ENCODE measurements at places on chromosomes 2 and 18.

DNA sequence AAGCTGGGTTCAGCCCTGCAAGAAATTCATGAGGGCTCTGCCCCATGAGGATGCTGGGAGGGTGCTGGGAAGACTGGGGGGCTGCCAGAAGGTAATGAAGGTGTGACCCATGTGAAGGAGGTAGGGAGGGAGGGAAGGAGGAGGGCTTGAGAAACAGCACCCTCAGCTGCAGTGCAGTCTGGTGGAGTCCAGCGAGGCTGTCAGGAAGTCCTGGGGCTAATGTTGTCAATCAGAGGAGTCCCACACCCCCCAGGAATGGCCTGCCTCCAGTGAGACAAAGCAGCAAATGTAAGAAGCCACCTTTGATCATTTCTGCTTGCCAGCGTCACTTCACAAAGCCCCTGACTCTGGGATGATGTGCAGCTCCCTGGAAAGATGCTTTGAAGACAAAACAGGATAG is 248.4 kb downstream of the SH3BP4 start:
- H3K27me3 ChIP-seq = no peaks in the 10 kb centered on the region
- DNase-seq = no peak

DNA sequence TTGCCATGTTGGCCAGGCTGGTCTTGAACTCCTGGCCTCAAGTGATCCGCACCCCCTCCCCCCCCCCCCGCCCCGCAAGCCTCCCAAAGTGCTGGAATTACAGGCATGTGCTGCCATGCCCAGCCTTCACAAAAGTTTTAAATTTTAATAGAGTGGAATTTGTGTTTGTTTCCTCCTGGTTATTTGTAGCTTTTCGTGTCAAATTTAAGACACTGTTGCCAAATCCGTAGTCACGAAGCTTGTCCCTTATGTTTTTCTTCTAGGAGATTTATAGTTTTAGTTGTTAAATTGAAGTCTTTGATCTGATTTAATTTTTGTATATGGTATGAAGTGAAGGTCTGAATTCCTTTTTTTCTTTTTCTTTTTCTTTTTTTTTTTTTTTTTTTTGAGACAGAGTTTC is 14.7 kb downstream of the ZNF236 start:
- H3K27me3 ChIP-seq = no peaks in the 10 kb centered on the region
- no peaks in the 10 kb centered on the region for H3K36me3 ChIP-seq
- no peak overlapping the region for H3K4me3 ChIP-seq
- no peak for DNase-seq
- no peak overlapping the region for H3K27ac ChIP-seq

- H3K36me3 ChIP-seq = no peaks in the 10 kb centered on the region
- H3K4me1 ChIP-seq = no peaks in the 10 kb centered on the region
- H3K4me3 ChIP-seq = no peak overlapping the region
- no peak for DNase-seq
- no peak overlapping the region for H3K27ac ChIP-seq
- H3K27me3 ChIP-seq = no peaks in the 10 kb centered on the region
Measured at GRCh38 chr2:66539452-66539851, 104.5 kb downstream of the MEIS1 start.

DNA sequence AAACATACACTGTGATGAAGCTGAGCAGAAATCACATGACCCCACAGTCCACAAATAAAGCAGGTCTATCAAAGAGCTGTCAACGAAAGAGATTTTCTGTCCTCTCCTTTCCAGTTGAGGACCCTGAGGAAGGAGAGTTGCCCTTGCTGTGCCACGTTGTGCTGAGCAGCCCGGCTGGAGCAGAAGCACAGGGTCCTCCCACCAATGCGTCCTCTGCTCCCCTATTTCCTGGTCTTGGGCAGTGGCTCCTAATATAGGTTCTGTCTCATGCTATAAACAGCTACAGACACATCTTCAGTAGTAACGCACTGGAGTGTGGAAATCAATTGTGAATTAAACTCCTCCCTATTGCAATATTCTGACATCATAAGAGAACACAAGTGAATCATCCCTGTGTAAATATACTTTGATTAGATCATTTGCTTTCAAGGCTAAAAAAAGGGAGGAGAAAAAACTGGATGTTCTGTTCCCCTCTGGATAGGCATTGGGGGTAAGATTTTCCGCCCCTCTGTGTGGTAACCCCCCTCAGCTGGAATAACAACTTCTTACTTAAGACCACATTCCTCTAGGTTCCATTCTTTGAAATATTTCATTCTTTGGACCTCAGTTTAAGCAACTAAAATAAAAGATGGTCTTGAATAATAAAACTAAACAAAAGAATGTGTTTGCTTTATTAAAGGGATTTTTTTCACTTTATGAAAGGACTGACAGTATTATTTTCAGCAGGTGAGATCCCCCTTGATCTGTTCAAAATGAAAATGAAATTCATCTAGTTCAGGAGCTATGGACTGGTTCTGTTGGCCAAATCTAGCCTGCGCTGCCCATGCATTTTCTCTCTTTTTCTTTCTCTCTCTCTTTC is 8.3 kb upstream of the RHOB start:
- H3K36me3 ChIP-seq = no peaks in the 10 kb centered on the region
- no peaks in the 10 kb centered on the region for H3K4me1 ChIP-seq
- DNase-seq = no peak
- H3K27ac ChIP-seq = no peak overlapping the region

- peak overlapping the region; percentile 99 for H3K4me3 ChIP-seq
- H3K36me3 ChIP-seq = peaks cover 1% of the 10 kb centered on the region
- DNase-seq = no peak
- H3K27ac ChIP-seq = no peak overlapping the region
Measured at GRCh38 chr18:3248658-3249359, 1.2 kb downstream of the MYL12A start.

- no peaks in the 10 kb centered on the region for H3K36me3 ChIP-seq
- no peak overlapping the region for H3K4me3 ChIP-seq
- H3K4me1 ChIP-seq = no peaks in the 10 kb centered on the region
- no peaks in the 10 kb centered on the region for H3K27me3 ChIP-seq
- no peak for DNase-seq
Measured at GRCh38 chr2:149954981-149955600, 367.5 kb upstream of the MMADHC start.

DNA sequence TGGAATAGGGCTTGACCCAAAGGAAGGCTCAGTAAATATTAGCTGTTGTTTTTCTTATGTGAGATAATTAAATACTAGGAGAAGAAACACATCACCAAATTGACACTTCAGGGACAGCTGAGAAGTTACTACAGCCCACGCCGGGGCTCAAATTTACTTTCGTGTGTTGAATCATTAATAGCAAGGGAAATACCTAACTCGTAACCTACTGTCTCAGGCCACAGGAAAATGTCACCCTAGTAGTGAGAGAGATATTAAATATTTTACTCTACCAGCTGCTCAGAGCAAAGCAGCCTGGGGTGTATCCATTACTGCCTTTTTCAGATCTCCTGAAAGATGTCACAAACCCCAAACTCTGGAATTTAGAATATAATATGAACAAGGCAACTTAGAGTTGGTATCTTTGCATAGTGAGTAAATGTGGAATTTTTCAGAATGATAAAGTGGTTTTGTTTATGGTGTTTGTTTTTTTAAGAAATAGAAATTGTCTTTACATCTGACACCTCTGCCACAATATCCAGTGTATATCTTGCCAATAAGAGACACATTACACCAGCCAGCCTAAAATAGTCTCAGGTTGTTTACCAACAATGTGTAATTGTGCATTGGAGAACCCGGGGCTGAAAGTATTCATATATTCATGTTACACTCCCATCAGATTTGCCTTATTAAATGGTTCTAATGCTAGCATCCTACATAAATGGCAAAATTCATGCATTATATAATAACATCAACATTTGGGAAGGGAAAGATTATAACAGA is 48.4 kb downstream of the ATP8B1 start:
- no peaks in the 10 kb centered on the region for H3K4me1 ChIP-seq
- DNase-seq = no peak
- H3K4me3 ChIP-seq = no peak overlapping the region
- H3K27ac ChIP-seq = no peak overlapping the region

GRCh38 chr2:18777250-18777812 is 188.0 kb upstream of the NT5C1B start:
- H3K36me3 ChIP-seq = no peaks in the 10 kb centered on the region
- H3K27ac ChIP-seq = no peak overlapping the region
- peaks cover 2% of the 10 kb centered on the region for H3K4me1 ChIP-seq
- no peak overlapping the region for H3K4me3 ChIP-seq

- no peak for DNase-seq
- H3K4me1 ChIP-seq = no peaks in the 10 kb centered on the region
- H3K4me3 ChIP-seq = no peak overlapping the region
- no peak overlapping the region for H3K27ac ChIP-seq
Measured at GRCh38 chr2:152577579-152577978, 139.7 kb downstream of the PRPF40A start.

DNA sequence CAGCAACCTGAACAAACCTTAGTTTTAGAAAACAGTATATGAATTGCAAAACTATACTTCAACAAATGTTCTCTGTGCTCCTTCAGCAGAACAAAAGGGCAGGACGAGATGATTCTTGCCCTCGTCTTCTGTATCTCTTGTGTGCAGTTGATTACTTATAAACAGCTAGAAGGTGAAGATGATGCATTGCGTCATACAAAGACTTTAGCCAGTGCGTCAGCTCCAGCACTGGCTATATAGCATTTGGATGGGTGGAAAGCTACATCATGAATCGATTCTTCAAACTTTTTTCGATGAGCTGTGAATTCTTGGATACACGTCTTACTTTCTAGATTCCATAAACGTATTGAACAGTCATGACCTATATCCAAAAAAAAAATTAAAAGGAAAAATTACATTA is 117.1 kb downstream of the STRN start:
- H3K36me3 ChIP-seq = no peaks in the 10 kb centered on the region
- no peak overlapping the region for H3K27ac ChIP-seq
- H3K4me3 ChIP-seq = no peak overlapping the region
- no peak for DNase-seq

DNA sequence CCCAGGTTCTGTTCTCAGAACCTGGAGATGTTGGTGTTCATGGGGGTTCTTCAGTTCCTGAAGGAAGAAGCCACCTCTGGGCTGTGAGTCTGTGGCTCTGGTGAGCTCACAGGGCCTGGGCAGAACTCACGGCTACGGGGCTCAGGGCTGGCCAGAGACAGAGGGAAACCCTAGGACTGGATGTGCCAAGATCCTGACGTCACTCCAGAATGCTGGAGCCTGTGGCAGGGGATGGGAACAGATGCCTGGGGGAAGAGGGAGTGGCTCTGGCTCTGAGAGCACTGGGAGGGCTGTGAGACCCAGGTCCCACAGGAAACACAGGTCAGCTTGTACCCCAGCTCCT is at the start of gene OTOF:
Gene OTOF, minus strand, starts transcription at position 214 of the 343 bp plus-strand sequence.
- H3K27ac ChIP-seq = no peak within 1 kb of the TSS
- H3K4me3 ChIP-seq = no peak within 1 kb of the TSS

DNA sequence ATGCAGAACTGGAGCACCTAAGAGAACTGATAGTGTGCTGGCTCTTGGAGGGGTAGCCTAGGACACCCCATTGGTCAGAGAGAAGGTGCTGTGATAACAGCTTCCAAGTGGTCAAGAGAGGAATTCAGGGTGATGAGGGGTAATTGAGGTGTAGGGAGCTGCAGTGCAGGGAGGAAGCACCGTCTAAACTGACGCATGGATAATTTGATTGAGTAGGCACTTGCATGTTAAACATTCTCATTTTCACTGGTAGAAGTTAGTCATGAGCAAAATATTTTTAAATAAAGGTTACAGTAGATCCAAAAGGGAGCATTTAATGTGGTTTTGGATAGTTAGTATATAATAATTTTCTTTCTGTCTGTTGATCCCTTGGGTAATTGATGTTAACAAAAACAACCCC is 155.1 kb upstream of the TCF4 start:
- H3K4me1 ChIP-seq = peaks cover 7% of the 10 kb centered on the region
- no peak overlapping the region for H3K4me3 ChIP-seq
- no peak overlapping the region for H3K27ac ChIP-seq
- no peak for DNase-seq
- no peaks in the 10 kb centered on the region for H3K27me3 ChIP-seq

DNA sequence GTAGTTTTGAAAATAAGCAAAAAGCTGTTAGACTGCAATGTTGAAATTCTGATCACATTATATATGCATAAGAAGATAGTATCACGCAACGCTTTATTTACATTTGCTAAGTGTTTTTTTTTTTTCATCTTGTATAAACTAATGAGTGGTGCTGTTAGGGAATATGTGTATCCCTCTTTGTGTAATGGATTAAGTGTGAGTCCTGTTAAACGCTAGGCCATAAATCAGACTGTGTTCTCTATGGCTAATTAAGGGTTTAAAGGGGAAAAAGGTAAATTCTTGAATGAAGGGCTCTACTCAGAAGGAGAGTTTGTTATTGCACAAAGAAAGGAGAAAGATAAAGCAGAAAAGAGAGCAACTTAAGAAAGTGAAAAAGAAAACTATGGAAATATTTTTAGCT is 4.8 kb upstream of the ASXL3 start:
- DNase-seq = no peak
- H3K27me3 ChIP-seq = no peaks in the 10 kb centered on the region
- H3K4me1 ChIP-seq = no peaks in the 10 kb centered on the region
- no peak overlapping the region for H3K27ac ChIP-seq
- no peaks in the 10 kb centered on the region for H3K36me3 ChIP-seq
- no peak overlapping the region for H3K4me3 ChIP-seq

DNA sequence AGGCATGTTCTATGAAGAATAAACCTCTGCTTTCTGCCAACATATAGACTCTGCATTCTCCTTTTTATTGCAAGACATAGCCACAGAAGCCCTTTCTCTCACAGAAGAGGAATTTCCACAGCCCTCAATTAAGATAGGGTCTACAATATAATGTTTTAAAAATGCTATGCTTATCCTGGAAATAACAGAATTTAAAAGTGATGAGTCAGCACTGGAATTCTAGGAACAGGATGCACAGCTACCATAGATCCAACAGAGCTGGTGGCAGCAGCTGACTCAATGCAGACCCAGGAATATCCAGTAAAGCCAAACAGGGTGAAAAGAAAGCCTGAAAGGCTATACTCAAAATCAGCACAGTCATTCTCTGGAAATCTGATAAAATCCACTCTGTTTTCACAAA is 866.9 kb downstream of the TRIB2 start:
- H3K27me3 ChIP-seq = no peaks in the 10 kb centered on the region
- H3K36me3 ChIP-seq = no peaks in the 10 kb centered on the region
- H3K4me1 ChIP-seq = no peaks in the 10 kb centered on the region
- DNase-seq = no peak
- H3K27ac ChIP-seq = no peak overlapping the region

DNA sequence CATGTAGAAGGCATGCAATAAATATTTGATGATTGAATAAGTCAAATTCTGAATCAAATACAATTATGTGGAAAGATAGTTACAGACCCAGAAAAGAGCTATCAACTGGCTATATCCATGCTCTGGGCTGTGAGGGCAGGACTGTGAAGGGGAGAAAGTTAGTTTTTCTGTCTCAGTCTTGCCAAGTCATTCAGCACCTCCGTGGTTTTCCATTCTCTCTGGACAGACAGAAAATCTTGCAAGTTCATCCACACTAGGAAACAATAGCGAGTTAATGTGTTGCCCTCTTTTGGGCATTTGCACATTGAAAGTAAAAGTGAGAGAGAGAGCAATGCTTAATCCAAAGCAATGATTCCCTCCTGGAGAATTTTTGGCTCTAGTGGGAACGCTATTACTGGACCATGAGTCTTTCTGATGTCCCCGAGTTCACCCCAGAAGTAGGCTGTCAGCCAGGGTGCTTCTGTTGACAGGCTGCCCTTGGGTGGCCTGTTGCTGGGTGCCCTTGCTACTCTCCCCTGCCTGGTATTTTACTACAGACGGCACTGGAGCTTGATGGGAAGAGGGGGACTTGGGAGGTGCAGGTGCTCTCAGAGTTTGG is 238.3 kb downstream of the LOXHD1 start:
- no peak for DNase-seq
- H3K27me3 ChIP-seq = no peaks in the 10 kb centered on the region
- peaks cover 16% of the 10 kb centered on the region for H3K4me1 ChIP-seq
- H3K4me3 ChIP-seq = no peak overlapping the region

- no peak for DNase-seq
- peaks cover 1% of the 10 kb centered on the region for H3K27me3 ChIP-seq
- H3K36me3 ChIP-seq = no peaks in the 10 kb centered on the region
- H3K4me1 ChIP-seq = no peaks in the 10 kb centered on the region
- no peak overlapping the region for H3K27ac ChIP-seq
Measured at GRCh38 chr2:70851704-70852103, 16.1 kb upstream of the CD207 start.

Data from mesendoderm (in vitro differentiated cells).